Stimulated activated CD4-positive, alpha-beta T cell treated with anti-CD3 and anti-CD28 coated beads, Interleukin-1b, Interleukin-23, amount 100 ng/mL, for 1 hour (primary cell): ENCODE measurements at places on chromosomes 7 and 10.
A peak's percentile ranks its signal among the peaks of the same experiment; 100 is the strongest.

GRCh38 chr7:45404622-45405021 is 169.5 kb upstream of the ADCY1 start:
- DNase-seq = no peak

DNA sequence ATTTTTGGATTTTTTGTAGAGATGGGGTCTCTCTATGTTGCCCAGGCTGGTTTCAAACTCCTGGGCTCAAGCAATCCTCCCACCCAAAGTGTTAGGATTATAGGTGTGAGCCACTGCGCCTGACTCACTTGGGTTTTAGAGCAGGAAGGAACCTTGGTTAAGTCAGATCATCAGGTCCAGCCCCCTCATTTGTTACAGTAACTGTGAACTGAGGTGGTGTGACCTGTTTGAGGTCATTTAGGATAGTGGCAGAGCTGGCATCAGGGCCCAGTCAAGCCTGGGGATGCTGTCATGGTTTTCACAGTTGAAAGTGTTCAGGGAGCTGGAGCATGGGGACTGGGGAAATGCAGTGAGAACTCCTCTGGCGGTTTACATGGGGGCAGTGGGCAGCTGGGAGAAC is 159.6 kb downstream of the TAX1BP1 start:
- DNase-seq = no peak

DNA sequence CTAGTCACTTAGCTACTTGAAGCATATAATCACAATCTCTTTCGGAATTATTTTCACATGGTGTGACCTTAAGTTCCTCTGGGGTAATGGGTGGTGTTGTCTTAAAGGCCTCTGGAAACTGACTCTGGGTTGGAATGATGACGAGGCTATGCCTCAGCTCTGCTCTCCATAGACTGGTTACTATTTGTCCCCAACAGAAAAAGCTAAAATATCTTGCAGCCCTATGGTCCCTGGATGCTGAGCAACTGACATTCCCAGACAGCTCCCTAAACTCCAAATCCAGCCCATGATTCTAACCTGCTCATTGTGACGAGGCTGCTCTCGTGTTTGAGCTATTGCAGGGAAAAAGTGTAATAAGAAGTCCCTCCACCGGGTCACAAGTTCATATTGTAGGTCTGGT is 51.6 kb downstream of the HBP1 start:
- no peak for DNase-seq

DNA sequence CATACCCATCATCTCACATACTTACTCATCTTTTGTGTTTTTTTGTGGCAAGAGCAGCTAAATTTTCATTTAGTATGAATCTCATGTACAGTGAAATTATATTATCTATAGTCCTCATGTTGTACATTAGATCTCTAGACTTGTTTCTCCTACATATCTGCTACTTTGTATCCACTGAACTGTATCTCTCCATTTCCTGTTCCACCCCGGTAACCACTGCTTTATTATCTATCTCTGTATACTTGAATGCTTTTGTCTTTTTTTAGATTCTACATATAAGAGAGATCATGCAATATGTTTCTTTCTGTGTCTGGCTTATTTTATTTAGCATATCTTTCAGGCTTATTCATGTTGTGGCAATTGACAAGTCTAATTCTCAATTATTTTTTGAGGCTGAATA is 125.1 kb downstream of the ANKRD7 start:
- no peak for DNase-seq

- no peak for DNase-seq
Observed at GRCh38 chr7:77571801-77572200, 34.7 kb downstream of the PTPN12 start.

- DNase-seq = no peak
Observed at GRCh38 chr7:86961686-86962085, 97.8 kb downstream of the ELAPOR2 start.

DNA sequence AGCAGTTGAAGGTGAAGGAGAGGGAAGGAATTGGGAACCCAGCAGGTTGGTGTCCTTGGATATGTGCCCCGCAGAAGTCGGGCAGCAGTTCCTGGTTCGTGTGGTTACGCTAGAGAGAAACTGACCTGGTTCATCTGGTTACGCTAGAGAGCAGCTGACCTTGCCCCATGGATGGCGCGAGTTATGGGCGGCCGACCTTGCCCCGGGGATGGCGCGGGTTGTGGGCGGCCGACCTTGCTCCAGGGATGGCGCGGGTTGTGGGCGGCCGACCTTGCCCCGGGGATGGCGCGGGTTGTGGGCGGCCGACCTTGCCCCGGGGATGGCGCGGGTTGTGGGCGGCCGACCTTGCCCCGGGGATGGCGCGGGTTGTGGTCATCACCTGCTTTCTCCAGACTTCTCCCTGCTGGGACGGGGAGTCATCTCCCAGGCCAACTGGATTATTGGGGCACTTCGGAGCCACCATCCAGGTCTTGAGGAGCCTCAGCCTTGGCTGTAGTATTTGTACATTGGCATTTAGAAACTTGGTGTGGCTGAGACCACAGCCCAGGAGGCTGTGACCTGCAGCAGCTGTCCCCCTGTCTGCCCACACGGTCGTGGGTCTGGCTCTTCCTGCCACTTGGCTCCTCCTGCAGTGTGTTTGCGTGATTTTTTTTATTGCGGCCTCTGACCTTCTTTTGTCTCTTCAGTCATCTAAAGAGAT is 6.1 kb downstream of the GET4 start:
- DNase-seq = no peak

DNA sequence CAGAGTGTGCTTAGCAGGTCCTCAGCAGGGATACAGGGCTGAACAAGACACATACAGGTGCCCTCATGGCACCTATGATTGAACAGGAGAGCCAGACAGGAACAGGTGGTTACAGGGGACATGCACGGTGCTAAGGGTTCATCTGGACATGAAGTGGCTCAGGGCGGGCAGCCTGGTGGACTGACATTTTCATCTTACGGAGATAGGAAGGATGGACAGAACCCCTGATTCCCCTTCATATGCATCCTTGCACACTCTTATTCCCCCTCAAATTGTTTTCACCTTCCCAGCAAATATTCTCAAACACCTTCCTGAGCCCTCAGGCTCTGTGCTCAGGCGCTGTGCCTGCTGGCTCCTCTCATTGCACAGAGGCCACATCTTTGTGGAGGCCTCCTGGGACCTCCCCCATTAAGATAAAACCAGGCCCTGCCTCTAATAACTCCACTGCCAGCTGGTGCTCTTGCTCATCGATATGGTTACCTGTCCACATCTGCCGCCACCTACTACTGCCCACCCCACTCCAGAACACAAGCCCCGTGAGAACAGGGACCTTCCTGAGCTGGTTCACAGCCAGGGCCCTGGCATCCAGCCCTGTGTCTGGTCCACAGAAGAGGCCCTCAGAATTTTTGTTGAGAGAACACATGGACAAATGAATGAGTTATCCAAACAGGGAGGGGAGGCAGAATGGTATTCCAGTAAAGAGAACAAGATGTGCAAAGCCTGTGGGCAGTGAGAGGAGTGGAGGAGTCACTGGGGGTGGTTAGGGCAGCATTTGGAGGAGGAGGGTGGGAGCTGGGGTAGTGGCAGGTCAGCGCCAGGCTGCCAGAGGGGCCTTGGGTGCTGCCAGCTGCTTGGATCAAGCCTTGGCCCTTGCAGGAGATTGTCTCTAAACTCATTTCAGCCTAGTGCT is 68.9 kb upstream of the AQP1 start:
- no peak for DNase-seq

GRCh38 chr7:154903083-154903731 is 99.7 kb downstream of the PAXIP1 start:
- DNase-seq = no peak

DNA sequence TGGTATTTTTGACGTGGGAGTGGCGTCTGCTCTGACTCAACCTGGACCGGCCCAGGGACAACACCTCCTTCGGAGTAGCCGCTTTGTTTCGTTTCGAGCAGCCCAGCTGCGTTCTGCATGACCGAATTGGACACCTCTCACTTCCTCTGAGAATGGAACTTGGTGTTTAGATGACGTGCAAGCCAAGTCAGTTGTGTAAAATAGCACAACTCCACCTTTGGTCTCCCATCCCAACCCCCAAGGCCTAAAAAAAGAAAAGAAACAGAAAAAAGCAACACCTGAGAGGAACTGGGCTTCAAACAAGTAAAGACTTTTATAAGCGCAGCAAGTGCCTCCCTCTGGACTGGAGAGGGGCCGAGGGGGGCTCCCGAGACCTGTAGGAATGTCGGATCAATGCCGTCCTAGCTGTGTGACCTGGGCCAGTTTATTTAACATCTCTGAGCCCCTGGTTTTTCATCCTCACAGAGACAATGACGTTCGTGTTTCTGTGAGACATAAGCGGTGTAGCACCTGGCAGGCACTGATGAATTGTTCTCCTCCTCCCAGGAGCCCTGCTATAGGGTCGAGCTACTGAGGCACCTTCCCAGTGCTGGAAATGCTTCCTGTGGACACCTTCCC is 52.0 kb upstream of the SMNDC1 start:
- no peak for DNase-seq

DNA sequence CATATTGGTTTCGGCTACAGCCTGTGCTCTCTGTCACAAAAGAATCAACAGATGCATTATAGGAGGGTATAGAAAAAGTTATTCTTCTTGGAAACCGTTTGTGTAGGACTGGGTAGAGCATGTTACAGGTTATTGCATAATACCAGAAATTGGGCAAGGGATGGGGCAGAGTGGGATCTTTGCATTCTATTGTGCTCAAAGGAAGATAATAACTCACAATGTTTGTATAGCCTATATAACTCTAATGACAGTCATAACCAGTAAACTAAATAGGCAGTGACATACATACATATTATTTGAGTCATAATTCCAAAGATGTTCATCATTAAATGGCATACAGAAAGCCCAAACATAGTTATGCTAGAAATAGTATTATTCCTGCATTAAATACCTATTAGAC is 179.7 kb downstream of the XPNPEP1 start:
- no peak for DNase-seq

DNA sequence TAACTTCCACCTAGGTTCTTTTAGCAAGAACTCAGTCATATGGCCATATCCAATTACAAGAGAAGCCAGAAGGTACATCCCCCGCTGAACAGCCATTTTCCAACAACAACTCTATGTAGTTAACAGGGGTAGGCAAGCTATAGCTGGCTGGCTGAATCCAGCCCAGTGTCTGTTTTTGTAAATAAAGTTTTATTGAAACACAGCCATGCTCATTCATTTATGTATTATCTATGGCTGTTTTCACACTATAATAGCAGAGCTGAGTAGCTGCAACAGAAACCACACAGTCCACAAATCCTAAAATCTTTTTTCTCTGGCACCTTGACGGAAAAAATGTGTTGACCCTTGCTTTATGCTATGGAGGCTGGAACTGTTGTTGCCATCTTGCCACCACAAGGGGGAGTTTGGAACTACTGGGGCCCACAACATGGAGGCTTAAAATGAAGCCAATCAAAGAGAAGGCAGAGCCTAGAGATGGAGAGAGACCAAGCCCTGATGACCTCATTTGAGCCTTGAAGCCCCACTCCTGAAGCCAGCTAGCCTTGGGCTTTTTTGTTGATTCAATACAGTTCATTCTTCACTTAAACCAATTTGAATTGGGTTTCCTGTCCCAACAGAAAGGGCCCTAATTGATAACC is 33.3 kb upstream of the XPNPEP1 start:
- DNase-seq = no peak

- no peak for DNase-seq
Observed at GRCh38 chr7:157693521-157694375, 356.9 kb downstream of the DNAJB6 start.

DNA sequence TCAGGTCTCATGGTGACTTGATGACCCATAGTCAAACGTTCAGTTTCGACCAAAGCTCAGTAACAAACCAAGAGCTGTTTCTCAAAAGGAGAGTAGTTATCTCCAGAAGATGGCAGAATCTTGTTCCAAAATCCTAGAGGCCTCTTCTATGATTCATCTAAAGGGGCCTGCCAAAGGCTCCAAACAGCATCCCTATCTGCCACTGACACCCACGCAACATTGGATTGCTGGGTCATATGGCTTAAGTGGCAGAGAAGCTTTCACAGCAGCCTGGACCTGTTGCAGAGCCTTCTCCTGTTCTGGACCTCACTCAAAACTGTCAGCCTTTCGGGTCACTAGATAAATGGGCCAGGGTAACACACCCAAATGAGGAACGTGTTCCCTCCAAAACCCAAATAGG is 54.0 kb upstream of the LRRC18 start:
- no peak for DNase-seq

- no peak for DNase-seq
Observed at GRCh38 chr7:11175887-11176286, 202.2 kb downstream of the PHF14 start.

- DNase-seq = no peak
Observed at GRCh38 chr7:98913612-98914011, 35.3 kb downstream of the TRRAP start.

GRCh38 chr10:122549636-122550035 is 10.9 kb upstream of the DMBT1 start:
- no peak for DNase-seq

DNA sequence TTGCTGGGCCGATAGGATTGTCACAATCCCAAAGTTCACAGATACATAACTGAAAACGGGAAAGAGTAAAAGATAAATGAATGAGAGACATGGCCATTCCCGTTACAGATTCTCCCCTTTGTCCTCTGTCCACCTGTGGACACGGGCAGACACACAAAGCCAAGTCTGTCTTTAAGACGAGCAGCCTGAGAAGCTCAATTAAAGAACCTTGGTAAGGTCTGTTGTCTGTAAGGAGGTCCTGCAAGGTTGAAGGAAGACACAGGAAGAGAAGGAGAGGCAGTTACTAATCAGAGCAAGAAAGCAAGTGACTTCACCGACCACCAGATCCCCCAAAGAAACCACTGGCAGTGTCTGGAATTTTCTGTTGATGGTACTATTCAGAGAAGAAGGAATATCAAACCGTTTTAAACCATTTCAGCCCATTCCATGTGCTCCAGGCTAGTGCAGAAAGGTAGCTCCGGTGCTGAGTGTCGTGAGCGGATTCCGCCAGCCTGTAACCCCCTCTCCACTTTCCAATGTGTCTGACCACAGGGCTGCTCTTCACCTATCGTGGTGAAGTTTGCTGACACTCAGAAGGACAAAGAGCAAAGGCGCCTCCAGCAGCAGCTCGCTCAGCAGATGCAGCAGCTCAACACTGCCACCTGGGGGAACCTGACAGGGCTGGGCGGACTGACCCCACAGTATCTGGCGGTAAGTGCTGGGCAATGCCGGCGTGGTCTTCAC is 252.6 kb downstream of the CELF2 start:
- peak; percentile 47 for DNase-seq

GRCh38 chr7:80151274-80151665 is 16.6 kb downstream of the GNAI1 start:
- DNase-seq = no peak

DNA sequence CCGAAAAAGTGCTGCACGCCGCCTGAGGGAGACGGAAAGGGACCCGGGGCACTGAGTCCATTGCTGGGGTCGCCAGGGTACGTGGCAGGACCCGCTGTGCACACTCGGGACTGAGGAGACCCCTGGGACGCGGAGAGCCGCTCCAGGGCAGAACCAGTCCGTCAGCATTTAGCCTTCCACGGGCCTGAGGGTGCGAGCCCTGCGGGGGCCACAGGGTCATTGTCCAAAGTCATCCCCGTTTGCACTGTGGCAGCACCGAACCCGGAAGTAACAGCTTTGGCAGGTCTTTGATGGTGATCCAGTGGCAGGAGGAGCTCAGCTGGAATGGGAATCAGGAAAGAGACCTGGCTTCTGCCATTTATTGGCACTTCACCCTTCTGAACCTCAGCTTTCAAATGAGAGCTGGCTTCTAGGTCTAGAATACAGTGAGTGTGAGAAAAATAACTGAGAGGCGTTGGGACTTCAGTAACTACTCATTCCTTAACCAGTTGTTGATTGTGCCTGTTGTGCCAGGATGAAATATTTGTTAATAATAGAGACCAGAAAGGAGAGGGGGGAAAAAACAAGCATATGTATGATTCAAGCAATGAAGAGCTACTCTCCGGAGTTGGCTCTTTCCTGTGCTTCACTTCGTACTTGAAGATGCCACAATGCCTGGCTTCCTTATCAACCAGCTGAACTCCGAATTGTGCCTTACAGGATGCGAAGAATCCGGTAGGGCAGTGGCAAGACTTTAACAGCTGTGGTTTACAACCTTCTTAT is 811 bp upstream of the ARHGAP12 start:
- DNase-seq = no peak
